Cortex of kidney (tissue), 1 donor: ENCODE measurements at places on chromosomes 3 and 15.

DNA sequence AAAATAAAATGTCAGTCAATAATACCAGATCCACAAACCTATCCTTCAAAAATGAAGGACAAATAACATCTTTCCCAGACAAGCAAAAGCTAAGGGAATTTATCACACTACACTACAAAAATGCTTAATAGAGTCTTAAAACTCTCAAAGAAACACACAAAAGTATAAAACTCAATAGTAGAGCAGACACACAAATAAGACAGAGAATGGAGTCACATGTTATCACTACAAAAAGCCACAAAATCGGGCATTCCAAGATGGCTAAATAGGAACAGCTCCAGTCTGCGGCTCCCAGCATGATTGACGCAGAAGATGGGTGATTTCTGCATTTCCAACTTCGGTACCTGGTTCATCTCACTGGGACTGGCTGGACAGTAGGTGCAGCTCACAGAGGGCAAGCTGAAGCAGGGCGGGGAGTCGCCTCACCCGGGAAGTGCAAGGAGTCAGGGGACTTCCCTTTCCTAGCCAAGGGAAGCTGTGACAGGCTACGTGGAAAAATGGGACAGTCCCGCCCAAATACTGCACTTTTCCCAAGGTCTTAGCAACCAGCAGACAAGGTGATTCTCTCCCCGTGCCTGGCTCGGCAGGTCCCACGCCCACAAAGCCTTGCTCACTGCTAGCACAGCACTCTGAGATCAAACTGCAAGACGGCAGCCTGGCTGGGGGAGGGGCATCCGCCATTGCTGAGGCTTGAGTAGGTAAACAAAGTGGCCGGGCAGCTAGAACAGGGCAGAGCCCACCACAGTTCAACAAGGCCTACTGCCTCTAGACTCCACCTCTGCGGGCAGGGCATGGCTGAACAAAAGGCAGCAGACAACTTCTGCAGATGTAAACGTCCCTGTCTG, 46.3 kb downstream of the SENP7 start:
- DNase-seq, result no peak

- no peak for DNase-seq
Measured at GRCh38 chr15:66946578-66947164, 118.7 kb upstream of the SMAD3 start.

GRCh38 chr15:78930577-78931388, 14.1 kb downstream of the CTSH start:
- no peak for DNase-seq

GRCh38 chr3:19392150-19392549, 243.8 kb downstream of the KCNH8 start:
- DNase-seq, result no peak

DNA sequence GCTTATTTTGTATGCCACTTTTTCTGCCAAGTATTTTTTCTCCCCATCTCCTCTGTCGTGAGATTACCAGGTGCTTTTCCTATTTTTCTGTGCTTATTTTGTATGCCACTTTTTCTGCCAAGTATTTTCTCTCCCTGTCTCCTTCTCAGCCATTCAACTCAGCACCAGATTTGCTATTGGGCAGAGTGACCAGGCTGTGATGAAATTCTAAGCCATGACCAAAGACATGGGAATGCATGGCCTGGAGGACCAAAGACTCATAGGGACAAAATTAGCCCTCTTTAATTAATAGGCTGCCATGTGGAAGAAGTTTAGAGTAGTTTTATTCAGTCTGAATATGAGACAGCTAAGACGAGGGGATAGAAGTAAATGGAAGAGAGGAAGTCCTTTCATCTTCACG, 257.4 kb downstream of the SQOR start:
- no peak for DNase-seq

- DNase-seq, result no peak
Measured at GRCh38 chr3:127651516-127652172, 21.1 kb upstream of the ABTB1 start.

- no peak for DNase-seq
Measured at GRCh38 chr3:153165261-153165681, 3.2 kb downstream of the RAP2B start.

- DNase-seq, result no peak
Measured at GRCh38 chr3:194671511-194671899, 486 bp downstream of the LSG1 start.

DNA sequence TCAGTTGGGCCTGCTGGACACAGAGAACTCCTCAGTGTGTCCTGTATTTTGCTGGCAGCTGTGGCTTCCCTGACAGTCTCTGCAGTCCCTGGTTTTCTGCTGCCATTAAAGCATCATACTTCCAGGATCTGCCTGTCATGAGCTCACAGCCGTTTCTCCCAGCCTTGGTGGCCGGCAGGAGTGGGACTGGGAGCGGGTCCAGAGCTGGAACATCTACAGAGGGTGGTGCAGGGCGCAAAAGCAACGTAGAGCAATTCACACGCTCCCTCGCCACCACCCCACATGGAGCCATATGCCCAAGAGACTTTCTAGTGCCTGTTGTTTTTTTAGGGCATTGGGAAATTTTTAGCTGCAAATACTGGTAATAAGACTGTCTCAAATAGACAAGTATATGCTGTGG, 33.6 kb downstream of the ABTB1 start:
- DNase-seq, result no peak

- no peak for DNase-seq
Measured at GRCh38 chr3:144852999-144853398, 881.4 kb downstream of the DIPK2A start.

- no peak for DNase-seq
Measured at GRCh38 chr3:146625186-146625775, 20.1 kb upstream of the PLSCR5 start.

GRCh38 chr15:74593122-74593521, 22.5 kb upstream of the CLK3 start:
- no peak for DNase-seq

GRCh38 chr15:40933517-40933902, 4.4 kb downstream of the DLL4 start:
- DNase-seq, result no peak
